Stimulated activated CD4-positive, alpha-beta T cell treated with anti-CD3 and anti-CD28 coated beads, Interleukin-1b, Interleukin-23, amount 100 ng/mL, for 48 hours (primary cell): ENCODE measurements at places on chromosomes 6 and 20.

GRCh38 chr6:41325446-41326066 is 9.9 kb upstream of the NCR2 start:
- no peak for DNase-seq

GRCh38 chr20:44720621-44720996 is 5.4 kb downstream of the CCN5 start:
- no peak for DNase-seq

- DNase-seq, result no peak
These were observed 147.0 kb downstream of the FOXA2 start for GRCh38 chr20:22437354-22437753.

- DNase-seq, result no peak
These were observed at the start of gene TEAD3 for GRCh38 chr6:35496841-35497570. Gene TEAD3, minus strand, starts transcription at chr6:35497079.

DNA sequence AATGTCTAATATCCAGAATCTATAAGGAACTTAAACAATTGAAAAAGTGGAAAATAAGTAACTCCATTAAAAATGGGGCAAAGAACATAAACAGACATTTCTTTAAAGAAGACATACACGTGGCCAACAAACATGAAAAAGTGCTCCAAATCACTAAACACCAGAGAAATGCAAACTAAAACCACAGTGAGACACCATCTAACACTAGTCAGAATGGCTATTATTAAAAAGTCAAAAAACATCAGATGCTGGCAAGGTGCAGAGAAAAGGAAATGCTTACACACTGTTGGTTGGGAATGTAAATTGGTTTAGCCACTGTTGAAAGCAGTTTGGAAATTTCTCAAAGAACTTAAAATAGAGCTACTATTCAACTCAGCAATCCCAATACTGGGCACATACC is 169.2 kb upstream of the MANEA start:
- no peak for DNase-seq

DNA sequence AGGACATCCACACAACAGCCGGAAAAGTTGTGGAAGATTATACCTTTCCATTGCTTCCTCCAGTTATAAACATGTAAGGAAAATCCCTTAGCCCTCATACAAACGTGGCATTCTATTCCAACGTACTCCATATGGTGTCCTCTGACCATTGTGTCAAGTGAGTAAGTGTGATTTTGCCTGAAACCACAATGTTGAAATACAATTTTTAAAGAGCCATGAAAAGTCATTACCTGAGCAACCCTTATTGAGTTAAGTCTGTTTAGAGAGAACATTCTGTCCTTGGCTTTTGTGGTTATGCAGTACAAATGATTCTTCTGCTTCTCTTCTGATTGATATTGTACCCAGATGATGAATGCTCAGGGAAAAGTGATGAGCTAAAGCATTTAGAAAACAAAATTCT is 530.1 kb downstream of the HAO1 start:
- DNase-seq, result no peak

- no peak for DNase-seq
These were observed 21.4 kb upstream of the PI16 start for GRCh38 chr6:36933102-36933501.

DNA sequence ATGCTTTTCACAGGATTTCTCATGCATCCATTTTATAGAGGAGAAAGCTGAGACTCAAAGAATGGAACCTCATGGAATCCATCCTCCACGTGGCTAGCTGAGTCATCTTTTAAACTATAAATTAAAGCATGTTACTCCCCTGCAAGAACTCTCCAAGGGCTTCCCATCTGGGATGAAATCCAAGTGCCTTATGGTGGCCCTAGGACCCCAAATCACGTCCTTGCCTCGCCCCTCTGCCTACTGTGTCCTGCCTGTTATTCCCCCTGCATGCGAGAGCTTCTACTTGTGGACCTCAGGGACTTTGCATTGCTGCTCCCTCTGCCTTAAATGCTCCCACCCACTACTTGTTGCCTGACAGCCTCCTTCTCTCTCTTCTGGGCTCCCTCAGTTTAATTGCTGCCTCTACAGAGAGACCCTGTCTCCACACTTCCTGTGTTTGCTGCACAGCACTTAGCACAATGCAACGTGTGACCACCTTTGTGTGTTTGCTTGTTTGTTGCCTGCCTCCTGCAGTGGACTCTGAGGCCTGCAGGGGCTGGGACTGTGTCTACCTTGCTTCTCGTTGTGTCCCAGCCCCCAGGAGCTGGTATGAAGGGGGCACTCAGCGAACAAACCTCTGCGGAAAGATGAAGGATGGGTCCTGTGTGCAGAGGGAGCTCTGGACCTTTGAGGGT is 39.4 kb downstream of the TOX2 start:
- DNase-seq, result no peak

- DNase-seq, result no peak
These were observed 15.7 kb upstream of the IGF2R start for GRCh38 chr6:159953091-159953601.

DNA sequence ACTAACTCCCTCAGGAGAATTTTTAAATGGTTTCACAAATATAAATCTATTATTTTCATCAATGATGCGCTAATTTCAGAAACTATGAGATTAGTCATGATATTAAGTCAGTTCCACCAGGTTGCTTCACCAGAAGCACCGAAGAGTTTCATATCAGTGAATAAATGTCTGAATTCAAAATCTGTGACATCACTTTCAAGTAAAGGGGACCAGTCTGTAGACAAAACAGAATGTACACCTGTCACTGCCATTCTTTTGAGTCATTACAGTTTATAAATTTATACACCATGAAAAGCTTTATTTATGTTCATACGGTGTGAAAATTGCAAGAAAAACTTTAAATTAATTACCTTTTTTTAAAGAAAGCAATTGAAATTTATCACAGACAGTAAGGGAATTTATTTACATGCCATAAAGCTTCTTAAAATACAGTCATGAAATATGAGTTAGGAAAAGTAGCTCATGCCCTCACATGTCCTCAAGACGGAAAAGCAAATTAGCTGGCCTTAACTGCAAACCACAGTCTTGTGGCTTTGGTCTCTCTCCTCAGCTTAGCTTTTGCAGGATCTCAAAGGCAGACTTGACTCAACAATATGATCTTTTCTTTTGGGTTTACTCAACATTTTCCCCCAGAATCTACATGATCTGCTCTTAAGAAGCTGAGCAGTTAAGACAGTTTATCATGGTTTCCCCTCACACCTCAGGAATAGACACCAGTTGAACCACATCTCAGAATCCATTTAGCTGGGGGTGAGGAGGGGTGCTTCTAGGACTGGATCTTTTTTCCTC is 177.7 kb upstream of the MCHR2 start:
- no peak for DNase-seq
